Renal pelvis (tissue), 12 donors: ENCODE measurements at places on chromosomes 6 and 20. TPM values are rescaled to one million over a fixed set of nuclear protein-coding genes. Genes with fewer than 3 reads are reported as not detected.

- DNase-seq, result no peak
Observed at GRCh38 chr6:18753076-18753475, 365.9 kb downstream of the RNF144B start.

GRCh38 chr6:52574709-52575501 lies 2.0 kb downstream of the TRAM2 start:
- DNase-seq, result no peak

The DDX43 gene
- polyA plus RNA-seq, result 0.92 TPM

The PRSS16 gene
- polyA plus RNA-seq, result 0.23 TPM
